ENCODE measurements at places on chromosomes 6 and 20. TPM values are rescaled to one million over a fixed set of nuclear protein-coding genes. Genes with fewer than 3 reads are reported as not detected.
A peak's percentile ranks its signal among the peaks of the same experiment; 100 is the strongest.

- H3K4me1 ChIP-seq: no peaks in the 10 kb centered on the region
- no peaks in the 10 kb centered on the region for H3K36me3 ChIP-seq
- no peaks in the 10 kb centered on the region for H3K27me3 ChIP-seq
- no peak overlapping the region for H3K27ac ChIP-seq
These were observed 9.5 kb downstream of the FAM209B start for GRCh38 chr20:56542489-56543030.

- peaks cover 12% of the 10 kb centered on the region for H3K36me3 ChIP-seq
- H3K27me3 ChIP-seq: no peaks in the 10 kb centered on the region
- no peak for DNase-seq
These were observed 35.6 kb downstream of the TBC1D7 start for GRCh38 chr6:13292774-13293173.

SPO11 gene
- total RNA-seq: not detected

DLL1 gene
- total RNA-seq: 4.6 TPM

GRCh38 chr6:3869632-3870527, 20.7 kb downstream of the FAM50B start:
- no peak for DNase-seq
- H3K4me3 ChIP-seq: no peak overlapping the region
- no peaks in the 10 kb centered on the region for H3K36me3 ChIP-seq
- no peaks in the 10 kb centered on the region for H3K4me1 ChIP-seq
- no peaks in the 10 kb centered on the region for H3K27me3 ChIP-seq

TMEM217 gene
- 1.0 TPM for total RNA-seq

- H3K4me1 ChIP-seq: no peaks in the 10 kb centered on the region
- no peaks in the 10 kb centered on the region for H3K27me3 ChIP-seq
- no peaks in the 10 kb centered on the region for H3K36me3 ChIP-seq
- DNase-seq: peak; percentile 30
- H3K27ac ChIP-seq: no peak overlapping the region
- no peak overlapping the region for H3K4me3 ChIP-seq
These were observed 46.6 kb upstream of the CCDC167 start for GRCh38 chr6:37546141-37546871.

ALDH8A1 gene
- total RNA-seq: not detected

DNA sequence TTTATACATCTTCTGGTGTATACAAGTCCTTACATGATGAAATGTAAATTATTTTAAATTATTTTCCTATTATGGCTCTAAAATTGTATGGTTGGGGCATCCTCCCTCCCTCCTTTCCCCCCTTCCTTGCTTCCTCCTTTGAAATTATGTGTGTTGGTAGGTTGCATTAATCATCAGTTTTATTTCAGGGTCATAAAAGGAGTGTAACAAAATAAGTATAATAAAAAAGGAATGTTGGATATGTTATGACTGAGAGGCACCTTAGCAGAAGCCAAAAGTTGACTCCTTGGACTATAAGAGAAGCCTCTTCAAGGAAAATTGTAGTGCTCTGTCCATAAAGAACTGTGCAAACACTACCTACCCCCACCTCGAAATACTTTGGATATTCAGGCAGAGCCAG, 46.6 kb upstream of the PTPRK start:
- DNase-seq: no peak
- H3K4me1 ChIP-seq: no peaks in the 10 kb centered on the region
- H3K27me3 ChIP-seq: no peaks in the 10 kb centered on the region
- H3K4me3 ChIP-seq: no peak overlapping the region
- H3K36me3 ChIP-seq: no peaks in the 10 kb centered on the region

DNA sequence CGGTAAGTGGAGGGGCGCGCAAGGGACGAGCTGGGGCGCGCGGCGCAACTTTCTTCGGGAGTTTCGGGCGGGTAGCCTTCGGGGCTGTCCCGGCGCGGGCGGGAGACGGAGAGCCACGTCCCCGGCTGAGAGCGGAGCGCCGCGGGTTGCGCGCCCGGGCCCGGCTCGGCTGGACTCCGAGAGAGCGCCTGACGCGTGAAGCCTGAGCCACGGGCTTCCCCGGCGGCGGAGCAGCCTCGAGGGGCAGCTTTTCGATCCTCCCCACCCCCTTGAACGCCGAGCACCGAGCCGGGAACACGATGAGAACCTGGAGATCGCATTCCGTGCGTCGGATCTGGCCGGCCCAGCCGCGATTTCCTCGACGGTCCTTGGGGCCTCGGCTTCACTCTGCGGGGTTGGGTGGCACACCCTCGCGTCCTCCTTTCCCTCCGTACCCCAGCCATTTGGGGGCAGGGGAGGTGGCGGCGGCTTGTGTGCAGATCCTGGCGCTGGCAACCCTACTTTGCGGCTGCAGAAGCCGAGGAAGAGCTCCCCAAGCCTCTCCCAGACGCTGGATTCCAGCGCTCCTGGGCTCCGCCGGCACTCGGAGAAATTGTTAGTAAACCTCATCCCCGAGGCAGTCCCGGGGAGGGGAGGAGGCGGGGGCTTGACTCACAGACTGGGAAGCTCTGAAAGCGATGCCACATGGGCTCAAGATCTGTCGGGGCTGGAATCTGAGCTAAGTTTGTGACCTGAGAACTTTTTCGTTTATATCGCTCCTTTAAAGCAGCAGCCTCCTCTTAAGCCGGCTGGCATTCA, 572 bp downstream of the DSE start:
- H3K4me1 ChIP-seq: peaks cover 17% of the 10 kb centered on the region
- no peaks in the 10 kb centered on the region for H3K36me3 ChIP-seq
- H3K27ac ChIP-seq: peak overlapping the region; percentile 89

DNA sequence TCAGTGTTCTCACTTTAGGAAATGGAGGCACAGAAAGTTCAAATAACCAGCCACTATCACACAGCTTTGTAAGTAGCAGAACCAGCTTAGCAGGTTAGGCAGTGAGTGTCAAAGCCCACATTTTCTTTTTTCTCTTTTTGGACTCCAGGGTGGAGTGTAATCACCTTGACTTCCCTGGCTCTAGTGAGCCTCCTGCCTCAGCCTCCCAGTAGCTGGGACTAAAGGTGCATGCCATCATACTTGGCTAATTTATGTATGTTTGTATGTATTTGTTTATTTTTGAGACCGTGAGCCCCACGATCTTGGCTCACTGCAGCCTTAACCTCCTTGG, 7.8 kb upstream of the NCOA3 start:
- H3K4me1 ChIP-seq: peaks cover 9% of the 10 kb centered on the region
- DNase-seq: peak; percentile 36
- no peak overlapping the region for H3K4me3 ChIP-seq
- H3K27me3 ChIP-seq: no peaks in the 10 kb centered on the region

- H3K4me3 ChIP-seq: no peak overlapping the region
- H3K4me1 ChIP-seq: no peaks in the 10 kb centered on the region
- H3K27ac ChIP-seq: no peak overlapping the region
- H3K36me3 ChIP-seq: no peaks in the 10 kb centered on the region
- DNase-seq: no peak
These were observed 34.1 kb upstream of the PDE10A start for GRCh38 chr6:165697171-165697570.

GRCh38 chr20:62722627-62723026, 14.0 kb downstream of the NTSR1 start:
- H3K27me3 ChIP-seq: no peaks in the 10 kb centered on the region
- H3K4me1 ChIP-seq: no peaks in the 10 kb centered on the region
- H3K4me3 ChIP-seq: no peak overlapping the region
- no peak overlapping the region for H3K27ac ChIP-seq
- H3K36me3 ChIP-seq: 0 out of 2 replicates have a peak, but pooled peaks cover 3% of the 10 kb centered on the region

DNA sequence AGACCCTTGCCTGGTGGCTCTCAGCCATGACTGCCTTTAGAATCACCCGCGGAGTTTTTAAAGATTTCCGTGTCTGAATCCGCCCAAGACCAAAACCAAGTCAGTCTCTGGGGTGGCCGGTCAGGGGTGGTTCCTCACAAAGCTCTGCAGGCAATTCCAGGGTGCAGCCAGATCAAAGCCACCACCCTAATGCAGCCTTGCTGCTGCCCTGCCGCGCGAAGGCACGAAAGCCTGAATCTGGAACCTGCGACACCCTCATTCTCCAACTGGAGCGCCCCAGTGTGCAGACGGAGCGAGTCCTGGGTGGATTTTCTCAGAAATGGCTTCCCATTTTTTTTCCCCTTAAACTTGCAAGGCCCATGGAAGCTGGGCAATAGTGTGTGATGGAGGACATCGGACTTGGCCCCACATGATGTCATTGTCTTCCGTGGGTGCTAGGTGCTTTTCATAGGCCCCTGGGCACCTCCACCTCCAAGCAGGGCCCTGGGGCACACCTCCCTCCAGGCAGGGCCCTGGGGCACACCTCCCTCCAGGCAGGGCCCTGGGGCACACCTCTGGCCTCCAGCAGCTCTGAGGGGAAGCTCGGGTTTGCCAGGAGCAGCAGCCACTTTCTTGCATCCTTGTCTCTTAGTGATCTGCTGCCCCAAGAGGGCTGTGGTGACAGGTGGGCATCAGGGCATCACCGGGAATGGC, 343.1 kb downstream of the ZFAND3 start:
- H3K27me3 ChIP-seq: no peaks in the 10 kb centered on the region
- H3K4me3 ChIP-seq: no peak overlapping the region
- H3K4me1 ChIP-seq: no peaks in the 10 kb centered on the region
- no peak overlapping the region for H3K27ac ChIP-seq
- no peaks in the 10 kb centered on the region for H3K36me3 ChIP-seq

DNA sequence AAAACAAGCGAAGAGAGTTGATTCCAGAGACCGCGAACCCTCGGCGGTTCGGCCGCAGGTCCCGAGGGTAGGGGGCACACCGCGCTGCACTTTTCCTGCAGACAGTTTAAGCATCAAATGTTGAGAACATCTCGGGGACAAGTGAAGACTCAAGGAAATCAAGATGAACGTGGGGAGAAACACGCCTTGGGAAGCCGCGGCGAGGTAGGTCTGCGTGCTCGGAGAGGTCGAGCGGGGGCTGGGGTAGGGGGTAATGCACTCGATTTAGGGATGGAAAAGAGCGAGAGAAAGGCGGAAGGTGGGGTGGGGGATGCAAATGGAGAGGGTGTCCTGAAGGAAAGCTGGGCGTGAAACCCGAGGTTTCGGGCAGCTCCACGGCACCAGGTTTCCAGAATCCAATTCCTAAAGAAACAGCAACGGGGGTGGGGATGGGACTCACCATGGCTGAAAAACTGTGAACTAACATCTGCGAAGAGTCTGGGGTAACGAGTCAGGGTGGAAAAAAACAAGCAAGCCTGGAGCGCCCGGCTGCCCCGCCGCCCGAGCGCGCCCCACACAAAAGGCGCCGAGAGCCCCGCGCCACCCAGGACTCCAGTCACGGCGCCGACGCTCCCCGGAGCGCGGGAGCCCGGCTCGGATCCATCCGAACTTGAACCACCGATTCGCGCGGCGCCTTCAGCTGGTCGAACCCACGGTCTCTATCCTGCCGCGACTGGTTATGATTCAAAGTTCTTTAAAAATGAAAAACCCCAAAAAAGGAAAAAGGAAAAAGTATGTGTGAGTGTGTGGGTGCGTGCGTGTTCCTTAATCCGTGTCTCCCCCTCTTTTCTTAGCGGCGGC, 3.5 kb downstream of the TFAP2A start:
- no peak overlapping the region for H3K27ac ChIP-seq
- peaks cover 98% of the 10 kb centered on the region for H3K27me3 ChIP-seq
- peaks cover 75% of the 10 kb centered on the region for H3K4me1 ChIP-seq

GRCh38 chr20:47951521-47951971, 166.3 kb upstream of the SULF2 start:
- H3K4me3 ChIP-seq: no peak overlapping the region
- peaks cover 8% of the 10 kb centered on the region for H3K4me1 ChIP-seq
- H3K36me3 ChIP-seq: no peaks in the 10 kb centered on the region

DNA sequence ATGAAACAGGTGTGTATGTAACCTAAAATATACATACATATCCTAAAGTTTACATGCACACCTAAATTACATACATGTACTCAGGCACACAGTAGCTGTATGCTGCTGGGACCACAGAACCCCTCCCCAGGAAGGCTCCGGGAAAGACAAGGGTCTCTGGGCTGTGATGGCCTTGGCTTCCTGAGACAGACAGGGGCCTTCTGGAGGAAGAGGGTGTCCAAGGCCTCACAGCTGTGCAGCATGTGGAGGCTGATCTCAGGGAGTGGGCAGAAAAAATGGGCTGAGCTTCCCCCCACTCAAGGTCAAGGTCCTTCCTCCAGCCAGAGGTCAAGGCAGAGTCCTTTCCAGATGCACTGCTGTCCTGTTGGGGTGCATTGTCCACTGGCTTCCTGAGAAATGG, 129.1 kb upstream of the THBS2 start:
- H3K27me3 ChIP-seq: no peaks in the 10 kb centered on the region
- H3K36me3 ChIP-seq: no peaks in the 10 kb centered on the region
- no peak for DNase-seq
- H3K4me1 ChIP-seq: no peaks in the 10 kb centered on the region
- no peak overlapping the region for H3K27ac ChIP-seq

SLC2A4RG gene
- 33.8 TPM for total RNA-seq

DEF6 gene
- total RNA-seq: 5.7 TPM

CASS4 gene
- 0.12 TPM for total RNA-seq

DNA sequence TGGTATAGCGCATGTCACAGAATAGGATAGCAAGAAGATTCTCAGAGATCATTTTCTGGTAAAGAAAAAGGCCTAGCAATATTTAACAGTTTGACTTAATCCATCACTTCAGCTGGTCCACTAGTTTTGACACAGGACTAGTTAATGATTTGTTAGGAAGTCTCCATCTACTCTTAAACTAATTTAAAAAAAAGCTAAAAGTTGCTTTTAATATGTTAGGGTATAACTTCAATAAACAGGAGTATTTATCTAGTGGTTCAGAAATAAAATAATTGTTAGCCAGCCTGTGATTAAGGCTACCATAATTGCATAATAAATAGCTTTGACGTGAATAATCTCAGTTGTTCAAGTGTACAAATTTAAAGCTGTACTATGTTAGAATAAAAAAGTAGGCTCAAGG, 195.6 kb downstream of the FUT9 start:
- no peaks in the 10 kb centered on the region for H3K27me3 ChIP-seq
- peaks cover 13% of the 10 kb centered on the region for H3K4me1 ChIP-seq
- H3K27ac ChIP-seq: no peak overlapping the region
- no peak overlapping the region for H3K4me3 ChIP-seq
- DNase-seq: no peak

- DNase-seq: no peak
- H3K4me1 ChIP-seq: no peaks in the 10 kb centered on the region
- H3K4me3 ChIP-seq: no peak overlapping the region
- H3K36me3 ChIP-seq: peaks cover 13% of the 10 kb centered on the region
- H3K27me3 ChIP-seq: no peaks in the 10 kb centered on the region
- no peak overlapping the region for H3K27ac ChIP-seq
These were observed 17.6 kb downstream of the EEF1A1 start for GRCh38 chr6:73503027-73503772.

TCP11 gene
- 0.62 TPM for total RNA-seq

GRCh38 chr6:15672291-15672690, 9.5 kb upstream of the DTNBP1 start:
- peaks cover 12% of the 10 kb centered on the region for H3K4me1 ChIP-seq
- H3K27ac ChIP-seq: no peak overlapping the region
- H3K27me3 ChIP-seq: no peaks in the 10 kb centered on the region
- no peak for DNase-seq
- no peak overlapping the region for H3K4me3 ChIP-seq
- no peaks in the 10 kb centered on the region for H3K36me3 ChIP-seq

- DNase-seq: no peak
- no peaks in the 10 kb centered on the region for H3K27me3 ChIP-seq
- H3K4me1 ChIP-seq: peaks cover 4% of the 10 kb centered on the region
- no peaks in the 10 kb centered on the region for H3K36me3 ChIP-seq
These were observed 70.6 kb downstream of the DCDC2 start for GRCh38 chr6:24287239-24287638.

DNA sequence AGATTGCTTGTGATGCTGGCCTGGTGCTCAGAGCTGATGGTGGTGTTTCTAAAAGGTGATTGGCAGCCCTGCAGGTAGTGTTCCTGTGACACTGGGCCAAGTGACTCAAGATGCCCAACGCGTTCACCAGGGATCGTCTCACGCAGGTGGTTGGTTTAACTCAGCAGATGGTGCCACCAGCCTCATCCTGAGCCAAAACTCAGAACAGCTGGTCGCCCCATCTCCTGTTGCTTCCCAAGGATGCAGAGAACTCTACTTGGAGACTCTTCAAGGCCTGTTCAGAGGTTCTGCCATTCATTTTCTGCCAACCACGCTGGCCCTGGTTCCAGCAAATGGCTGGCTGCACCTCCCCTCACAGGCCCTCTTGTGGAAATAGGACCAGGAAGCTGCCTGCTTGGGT, 394.4 kb downstream of the CDH26 start:
- no peaks in the 10 kb centered on the region for H3K36me3 ChIP-seq
- no peak overlapping the region for H3K27ac ChIP-seq
- H3K4me1 ChIP-seq: no peaks in the 10 kb centered on the region

All from GM23338 (cell line).